ENCODE measurements at places on chromosomes 7 and 10. TPM values are rescaled to one million over a fixed set of nuclear protein-coding genes. Genes with fewer than 3 reads are reported as not detected.

DNA sequence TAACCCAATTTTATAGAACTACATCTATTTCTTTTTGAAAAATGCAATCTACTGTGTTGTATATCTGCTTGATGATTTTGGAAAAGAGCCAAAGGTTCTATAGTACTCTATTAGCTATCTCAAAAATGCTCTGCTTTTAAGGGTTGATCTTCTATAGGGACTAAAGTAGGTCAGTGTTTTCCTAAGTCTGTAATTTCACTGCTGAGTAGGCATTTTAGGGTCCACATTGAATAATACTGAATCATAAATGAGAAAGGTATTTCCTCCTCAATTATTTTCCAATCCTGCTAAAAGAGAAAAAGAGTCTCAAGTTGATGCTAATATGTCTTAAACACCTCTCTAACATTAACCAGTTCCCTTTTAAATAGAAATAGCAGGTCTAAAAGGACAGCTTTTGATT, 244.2 kb downstream of the LHFPL3 start:
- no peak for DNase-seq

DNA sequence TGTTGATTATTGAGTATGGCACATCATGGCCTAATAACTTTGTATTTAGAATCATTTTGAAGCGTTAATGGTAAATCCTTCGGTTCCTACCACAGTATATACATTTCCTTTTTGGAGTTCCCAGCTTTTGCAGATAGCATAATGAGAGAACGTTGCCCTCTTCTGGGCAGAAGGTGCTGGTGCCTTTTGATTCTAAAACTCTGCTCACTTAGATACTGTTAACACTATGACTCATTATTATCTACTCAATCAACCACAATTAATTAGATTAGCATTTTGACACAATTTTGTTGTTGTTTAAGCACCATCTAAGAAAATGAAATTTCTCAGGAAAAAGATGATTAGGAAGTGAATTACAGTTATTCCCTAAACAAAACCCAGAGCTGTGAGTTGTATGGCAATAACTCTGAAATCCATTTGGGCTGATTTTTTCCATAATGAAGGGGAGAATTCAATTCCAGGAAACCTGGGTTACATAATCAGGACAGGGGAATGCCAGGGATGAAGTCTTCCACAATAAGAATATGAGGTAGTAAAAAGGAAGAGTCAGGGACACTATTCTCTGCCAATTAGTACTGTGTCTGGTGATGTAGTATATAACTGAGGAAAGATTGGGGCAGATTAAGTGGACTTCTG, 11.5 kb upstream of the DLD start:
- no peak for DNase-seq

DNA sequence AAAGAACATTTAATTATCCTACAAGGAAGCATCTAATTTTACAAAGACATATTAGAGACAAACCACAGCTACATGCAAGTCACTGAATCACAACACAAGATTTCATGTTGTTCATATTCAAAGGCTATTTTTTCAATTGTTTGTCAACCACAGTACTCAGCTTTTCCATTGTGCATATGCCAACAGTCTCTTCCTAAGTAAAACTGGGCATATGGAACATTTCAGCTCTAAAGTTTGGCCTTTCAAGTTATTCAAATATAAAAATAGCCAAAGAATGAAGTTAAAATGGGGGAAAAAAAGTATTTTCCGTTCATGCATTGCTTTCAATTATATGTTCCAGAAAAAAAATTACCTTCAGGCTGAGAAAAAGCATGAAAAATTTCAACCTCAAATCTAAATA, 537.9 kb downstream of the PLXDC2 start:
- DNase-seq = no peak

DNA sequence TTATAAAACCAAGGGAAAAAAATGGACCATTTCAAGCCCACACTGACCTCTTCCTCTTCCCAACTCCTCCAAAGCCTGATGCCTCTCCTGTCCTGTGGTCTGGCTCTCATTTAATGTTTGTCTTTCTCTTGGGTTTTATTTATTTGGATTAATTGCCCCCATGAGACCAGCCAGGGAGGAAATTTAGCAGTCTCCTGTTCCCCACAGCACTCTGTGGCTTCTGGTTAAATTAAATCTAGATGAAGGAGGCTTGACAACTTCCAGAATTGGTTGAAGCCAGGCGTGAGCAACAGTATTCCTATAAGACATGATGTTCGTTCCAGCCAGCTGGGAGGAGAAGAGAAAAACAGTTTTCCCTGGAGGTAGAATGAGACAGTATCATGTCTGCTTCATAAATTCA, 15.1 kb upstream of the PRLHR start:
- no peak for DNase-seq

GRCh38 chr7:147412782-147413556, 1177.6 kb upstream of the C7orf33 start:
- DNase-seq = no peak

GRCh38 chr10:76647301-76647700, 990.3 kb downstream of the KCNMA1 start:
- no peak for DNase-seq

- DNase-seq = no peak
Observed at GRCh38 chr7:129676017-129676897, 64.7 kb downstream of the NRF1 start.

GRCh38 chr7:132406039-132406438, 170.2 kb downstream of the PLXNA4 start:
- DNase-seq = no peak

GRCh38 chr7:141287936-141288335, 214.1 kb downstream of the TMEM178B start:
- DNase-seq = no peak

DNA sequence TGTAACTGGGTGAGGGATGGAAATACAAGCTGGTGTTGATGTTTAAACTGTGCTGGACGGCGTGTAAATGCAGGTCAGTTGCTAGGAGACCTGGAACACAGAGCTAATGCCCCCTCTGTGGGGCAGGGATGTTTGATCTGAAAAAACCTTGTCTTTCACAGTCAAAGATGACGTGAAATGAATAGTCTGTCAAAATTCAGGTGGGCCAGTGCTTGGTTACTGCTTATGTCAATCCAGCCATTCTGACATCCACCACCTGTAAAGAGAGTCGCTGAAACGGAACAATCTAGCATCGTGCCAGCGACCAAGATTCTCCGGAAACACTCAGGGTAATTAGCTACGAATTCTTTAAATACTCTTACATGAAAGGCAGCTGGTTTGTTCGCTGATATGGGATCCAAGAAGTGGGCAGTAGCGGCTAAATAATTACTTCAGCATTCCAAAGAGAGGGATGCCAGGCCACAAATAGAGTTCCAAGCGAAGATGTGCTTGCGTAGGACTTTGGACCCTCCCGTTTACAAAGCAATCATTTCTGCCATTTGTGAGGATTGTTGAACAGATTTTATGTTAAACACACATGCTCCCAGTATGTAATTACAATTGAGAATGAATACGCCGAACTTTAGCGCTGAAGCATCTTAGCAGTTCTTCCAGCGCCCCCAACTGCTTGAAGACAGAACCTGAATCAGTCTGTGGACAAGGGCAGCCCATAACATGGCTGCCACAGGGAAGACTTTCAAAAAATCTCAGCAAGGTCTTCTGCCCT, 7.3 kb upstream of the ASB4 start:
- no peak for DNase-seq

DNA sequence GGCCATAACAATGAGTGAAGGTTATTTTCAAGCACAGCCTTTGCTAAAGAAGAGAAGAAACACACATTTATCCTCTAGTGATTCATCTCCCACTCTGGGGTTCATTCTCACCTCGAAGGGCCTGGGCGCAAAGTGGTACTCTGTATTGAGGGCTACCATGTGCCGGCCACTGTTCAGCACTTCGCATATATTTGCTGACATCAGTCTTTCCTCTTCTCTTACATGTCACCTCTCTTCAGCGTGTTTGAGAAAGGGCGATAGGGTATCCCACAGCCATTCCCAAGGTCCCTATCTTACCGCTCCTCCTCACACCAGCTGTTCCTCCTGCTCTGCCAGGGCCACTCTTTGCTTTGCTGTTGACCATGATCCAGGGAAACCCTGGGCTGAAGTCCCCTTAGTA, 48.8 kb upstream of the ECHDC3 start:
- no peak for DNase-seq

DNA sequence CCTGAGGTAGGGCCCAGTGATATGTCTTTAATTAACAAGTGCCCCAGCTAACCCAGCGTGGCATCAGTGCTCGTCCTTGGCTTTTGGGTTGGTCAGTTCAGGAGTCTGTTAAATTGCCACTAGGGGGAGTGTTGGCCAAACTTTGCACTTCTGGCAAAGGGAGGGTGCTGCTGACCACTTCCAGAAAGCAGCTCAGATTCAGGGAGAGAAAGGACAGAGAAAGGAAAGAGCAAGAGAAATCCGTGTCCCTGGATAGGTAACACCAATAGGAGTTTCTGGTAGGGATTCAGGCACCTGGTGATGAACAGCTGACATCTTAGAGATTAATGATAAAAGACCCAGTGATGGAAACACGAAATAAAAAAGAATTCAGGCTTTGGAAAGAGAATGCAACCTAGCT, 243.1 kb upstream of the AOAH start:
- DNase-seq = no peak

- DNase-seq = no peak
Observed at GRCh38 chr10:116699049-116699448, 43.3 kb downstream of the HSPA12A start.

DNA sequence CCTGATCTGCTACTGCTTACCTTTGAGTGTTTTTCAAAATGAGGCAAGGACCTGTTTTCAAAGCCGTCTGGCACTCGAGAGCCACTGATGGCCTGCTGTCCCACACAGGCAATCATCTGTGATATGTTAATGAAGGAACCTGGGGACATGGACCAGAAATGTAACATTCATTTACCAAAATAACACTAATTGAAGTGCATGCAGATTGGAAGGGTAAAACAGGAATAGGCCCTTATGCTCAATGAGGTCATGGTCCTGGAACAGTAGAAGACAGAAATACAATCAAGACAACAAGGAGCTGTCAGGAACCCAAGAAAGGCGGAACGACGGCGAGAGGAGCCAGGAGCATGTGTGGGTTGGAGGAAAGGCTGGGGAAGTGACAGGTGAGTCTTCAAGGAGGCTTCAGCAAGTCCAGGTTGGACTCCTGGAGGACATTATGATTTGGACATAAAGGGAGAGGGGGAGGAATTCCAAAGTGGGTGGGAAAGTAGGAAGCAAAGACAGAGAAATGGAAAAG, 28.3 kb downstream of the POLR3A start:
- DNase-seq = no peak

- DNase-seq = peak; percentile 87
Observed at GRCh38 chr7:99762680-99763327, 21.2 kb downstream of the CYP3A4 start.

- DNase-seq = no peak
Observed at GRCh38 chr10:116106611-116107010, 166.4 kb downstream of the GFRA1 start.

- no peak for DNase-seq
Observed at GRCh38 chr7:37111459-37111858, 337.2 kb downstream of the ELMO1 start.

GRCh38 chr10:51097546-51097945, 23.3 kb downstream of the PRKG1 start:
- DNase-seq = no peak

DNA sequence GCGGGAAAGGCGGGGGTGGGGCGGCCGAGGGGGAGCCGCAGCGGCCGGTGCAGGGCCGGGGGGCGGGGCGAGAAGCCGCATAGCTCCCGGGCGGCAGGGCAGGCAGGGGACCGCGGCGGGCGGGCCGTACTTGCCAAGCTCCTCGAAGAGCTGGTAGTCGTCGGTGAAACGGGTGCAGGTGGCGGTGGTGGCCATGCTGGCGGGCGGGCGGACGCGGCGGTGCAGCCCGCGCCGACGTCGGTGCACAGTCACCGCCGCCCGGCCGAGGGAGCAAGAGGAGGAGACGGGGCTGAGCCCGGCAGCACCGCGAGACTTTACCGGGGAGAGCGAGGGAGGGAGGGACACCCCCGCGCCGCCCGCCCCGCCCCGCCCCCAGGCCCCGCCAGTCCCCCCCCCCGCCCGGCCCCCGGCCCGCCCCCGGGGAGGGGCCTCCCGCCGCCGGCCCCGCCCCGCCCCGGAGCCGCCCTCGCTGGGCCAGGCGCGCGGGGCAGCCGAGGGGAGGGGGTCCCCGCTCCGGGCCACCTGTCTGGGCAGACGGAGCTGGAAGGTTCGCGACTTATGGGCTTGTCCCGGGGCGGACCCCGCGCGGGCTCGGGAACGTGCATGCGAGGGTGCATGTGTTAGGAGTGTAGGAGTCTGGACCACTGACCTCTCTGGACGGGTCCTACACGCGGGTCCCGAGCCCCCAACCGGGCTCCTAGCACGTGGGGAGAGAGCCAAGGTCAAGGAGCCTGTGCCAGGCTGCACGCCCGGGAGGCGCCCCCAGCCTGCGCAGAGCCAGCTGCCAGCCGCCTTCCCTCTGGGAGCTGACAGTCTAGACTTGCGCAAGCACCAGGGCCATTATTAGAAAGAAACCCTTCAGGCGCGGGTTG, at the start of gene CAMK2G:
TSS of gene CAMK2G (minus strand) at position 289 of the 872 bp plus-strand sequence. CDS start at position 195, 94 bp downstream.
- peak; percentile 95 for DNase-seq

DNA sequence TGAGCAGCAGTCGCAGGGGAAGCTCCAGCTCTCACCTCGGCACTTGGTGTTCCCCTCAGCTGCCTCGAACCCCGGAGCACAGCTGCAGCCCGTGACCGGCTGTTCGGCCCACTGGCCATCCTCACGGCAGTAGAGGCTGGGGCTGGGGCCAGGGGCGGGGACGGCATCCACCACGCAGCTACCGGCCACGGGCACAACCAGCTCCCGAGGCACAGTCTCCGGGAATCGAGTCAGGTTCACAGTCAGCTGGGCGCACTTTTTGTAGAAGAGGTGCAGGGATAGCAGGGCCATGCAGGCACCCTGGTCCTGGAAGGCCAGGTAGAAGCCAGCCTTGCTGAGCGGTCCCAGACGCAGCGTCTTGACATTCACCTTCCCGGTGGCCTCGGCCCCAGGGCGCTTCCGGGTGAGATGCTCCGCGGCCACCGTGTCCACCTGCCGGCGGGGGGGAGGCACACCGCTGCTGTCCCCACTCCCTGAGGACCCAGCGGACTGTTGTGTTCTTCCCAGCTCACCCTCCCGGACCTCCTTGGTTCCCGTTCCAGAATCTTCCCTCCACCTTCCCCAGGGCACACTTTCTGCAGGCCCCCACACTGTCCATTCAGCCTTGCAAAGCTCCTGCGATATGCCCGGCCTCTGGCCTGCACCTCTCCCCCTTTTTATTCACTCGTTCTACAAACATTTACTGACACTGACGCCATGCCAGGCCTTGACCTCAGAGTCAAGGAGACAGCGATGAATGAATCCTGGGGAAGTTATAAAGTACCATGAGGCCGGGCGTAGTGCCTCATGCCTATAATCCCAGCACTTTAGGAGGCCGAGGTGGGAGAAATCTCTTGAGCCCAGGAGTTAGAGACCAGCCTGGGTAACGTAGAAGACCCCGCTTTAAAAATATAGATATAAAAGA, 4.8 kb downstream of the EPHB4 start:
- no peak for DNase-seq

GRCh38 chr7:24959735-24960485, 20.1 kb downstream of the OSBPL3 start:
- no peak for DNase-seq

Gene OPN1SW
- total RNA-seq = not detected

Gene TEX47
- total RNA-seq = not detected

Gene TDRD1
- not detected for total RNA-seq

Gene MLXIPL
- 16.3 TPM for total RNA-seq

Gene CFTR
- not detected for total RNA-seq

Gene ETV1
- 0.95 TPM for total RNA-seq

Gene ATRNL1
- 3.4 TPM for total RNA-seq

Gene PWWP2B
- 25.0 TPM for total RNA-seq

Gene SCD
- total RNA-seq = 14.8 TPM

Gene CLDN4
- 0.15 TPM for total RNA-seq

Gene SPDYE1
- not detected for total RNA-seq

Gene ZNF804B
- not detected for total RNA-seq

Gene FAM237B
- not detected for total RNA-seq

All from psoas muscle (tissue), 8 donors.